ENCODE measurements at places on chromosomes 16 and 17.
A peak's percentile ranks its signal among the peaks of the same experiment; 100 is the strongest.

DNA sequence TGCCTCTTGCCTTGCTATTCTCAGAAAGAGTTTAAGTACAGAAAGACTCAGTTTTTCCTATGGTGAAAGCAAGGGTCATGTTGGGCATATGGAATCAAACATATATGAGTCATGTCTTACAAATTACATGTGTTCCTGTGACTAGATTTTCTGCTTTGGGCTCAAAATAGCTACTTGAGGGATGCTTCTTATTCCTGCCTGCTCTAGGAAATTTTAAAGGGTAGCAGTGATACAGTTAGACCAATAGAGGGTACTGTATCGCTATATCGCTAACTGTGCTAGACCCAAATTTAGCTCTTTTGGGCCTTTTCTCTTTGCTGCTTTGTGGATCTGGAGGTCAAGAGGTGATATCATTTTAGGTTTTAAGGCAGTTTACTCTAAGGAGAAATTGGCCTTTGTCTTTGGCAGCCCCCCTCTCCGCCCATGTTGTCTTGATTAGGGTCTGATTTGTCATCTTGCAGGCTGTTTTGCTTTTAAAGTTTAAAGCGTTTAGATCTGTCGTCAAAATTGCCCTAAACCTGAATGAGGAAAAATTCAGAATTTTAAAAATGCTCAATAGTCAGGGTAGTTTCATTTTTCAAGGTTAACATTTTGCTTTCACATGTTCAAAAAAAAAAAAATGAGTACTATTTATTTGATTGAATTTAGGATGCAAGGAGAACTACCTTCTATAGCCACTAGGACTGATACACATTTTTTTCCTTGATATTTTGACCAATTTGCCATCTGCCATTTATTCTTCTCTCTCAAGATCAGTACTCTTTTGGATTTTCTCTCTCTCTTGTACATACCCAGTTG, 8.8 kb downstream of the NFATC3 start:
- DNase-seq, result no peak

- no peak for DNase-seq
Observed at GRCh38 chr17:61504697-61505096, 52.5 kb downstream of the TBX4 start.

DNA sequence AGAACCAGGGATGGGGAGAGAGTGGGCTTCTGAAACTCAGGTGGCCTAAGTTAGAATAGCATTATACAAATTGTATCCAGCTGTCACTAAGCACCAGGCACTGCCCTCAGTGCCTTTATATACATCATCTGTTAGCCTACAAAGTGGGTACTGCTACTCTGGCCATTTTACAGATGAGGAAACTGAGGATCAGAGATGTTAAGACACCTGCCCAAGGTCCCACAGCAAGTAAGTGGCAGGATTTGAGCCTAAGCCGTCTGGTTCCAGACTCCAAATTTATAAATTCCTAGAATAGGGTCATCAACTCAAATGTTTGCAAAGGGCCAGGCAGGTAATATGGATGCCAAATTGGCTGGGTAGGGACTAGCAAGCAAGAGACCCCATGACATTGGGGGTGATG, 2.3 kb downstream of the ORAI3 start:
- no peak for DNase-seq

- DNase-seq, result no peak
Observed at GRCh38 chr17:47727704-47728036, 5.4 kb upstream of the TBX21 start.

GRCh38 chr17:39525801-39526506, 64.7 kb downstream of the CDK12 start:
- DNase-seq, result no peak

DNA sequence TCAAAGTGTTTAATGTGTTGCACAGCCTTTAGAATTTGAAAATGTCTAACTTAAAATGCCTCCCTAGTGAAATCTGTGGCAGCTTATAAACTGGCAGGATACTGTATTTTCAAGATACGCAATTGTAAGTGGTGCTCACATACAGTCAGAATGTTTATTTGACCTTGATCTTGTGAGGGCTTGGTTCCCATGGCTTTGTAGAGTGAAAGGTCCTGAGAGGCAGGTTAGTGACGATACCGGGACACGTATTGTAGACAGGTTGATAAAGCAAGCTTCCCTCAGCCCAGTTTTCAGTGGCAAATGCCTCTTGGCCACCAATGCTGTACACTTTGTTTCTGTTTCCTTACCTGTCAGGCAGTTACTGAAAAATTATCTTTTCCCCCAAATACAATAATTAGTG, 426.6 kb downstream of the MAF start:
- no peak for DNase-seq

DNA sequence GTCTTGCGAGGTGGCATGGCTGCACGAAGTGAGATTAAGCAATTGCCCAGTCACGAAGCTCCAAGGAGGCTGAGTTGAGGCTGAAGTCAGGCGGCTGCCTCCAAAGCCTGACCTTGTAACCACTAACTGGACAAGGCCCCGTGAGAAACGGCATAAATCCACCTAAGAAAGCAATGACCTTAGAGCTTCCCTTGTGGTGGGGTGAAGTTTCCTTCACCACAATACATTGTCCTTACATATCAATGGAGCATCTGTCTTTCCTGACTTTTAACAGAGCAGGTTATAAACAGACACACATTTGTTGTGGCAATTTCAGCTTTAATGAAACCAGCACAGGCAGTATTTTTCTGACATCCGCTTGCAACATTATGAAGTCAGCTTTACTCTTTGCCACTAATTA, 2.5 kb upstream of the MED9 start:
- DNase-seq, result no peak

- DNase-seq, result no peak
Observed at GRCh38 chr16:26995522-26995921, 71.2 kb upstream of the C16orf82 start.

- no peak for DNase-seq
Observed at GRCh38 chr16:64363039-64363438, 758.8 kb downstream of the CDH11 start.

DNA sequence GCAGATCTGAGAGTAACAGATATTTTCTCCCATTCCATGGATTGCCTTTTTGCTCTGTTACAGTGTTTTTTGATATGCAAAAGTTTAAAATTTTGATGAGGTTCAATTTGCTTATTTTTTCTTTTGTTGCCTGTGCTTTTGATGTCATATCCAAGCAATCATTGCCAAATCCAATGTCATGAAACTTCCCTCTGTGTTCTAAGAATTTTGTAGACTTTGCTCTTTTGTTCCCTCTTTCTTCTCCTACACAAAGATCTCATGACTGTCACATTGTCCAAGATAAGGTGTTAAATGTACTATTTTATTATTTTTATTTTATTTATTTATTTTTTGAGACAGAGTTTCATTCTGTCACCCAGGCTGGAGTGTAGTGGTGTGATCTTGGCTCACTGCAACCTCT, 18.9 kb upstream of the KCNH6 start:
- DNase-seq, result no peak

DNA sequence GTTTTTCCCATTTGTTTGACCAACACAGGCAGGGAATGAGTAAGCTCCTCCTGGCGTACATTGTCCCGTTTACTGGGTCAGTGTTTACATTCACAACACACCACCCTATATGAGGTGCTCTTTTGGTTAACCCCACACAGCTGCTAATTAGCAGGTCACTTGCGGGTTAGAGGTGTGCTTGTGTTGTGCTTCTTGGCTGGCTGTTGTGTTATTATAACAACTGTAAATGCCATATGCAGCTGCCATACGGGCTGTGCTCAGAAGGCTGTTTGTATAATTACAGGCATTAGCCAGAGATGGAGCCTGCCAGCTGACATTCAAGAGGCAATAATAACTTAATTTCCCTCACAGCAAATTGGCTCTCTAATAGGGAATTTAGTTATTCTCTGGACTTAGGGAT, 205.1 kb upstream of the ELAC2 start:
- no peak for DNase-seq

DNA sequence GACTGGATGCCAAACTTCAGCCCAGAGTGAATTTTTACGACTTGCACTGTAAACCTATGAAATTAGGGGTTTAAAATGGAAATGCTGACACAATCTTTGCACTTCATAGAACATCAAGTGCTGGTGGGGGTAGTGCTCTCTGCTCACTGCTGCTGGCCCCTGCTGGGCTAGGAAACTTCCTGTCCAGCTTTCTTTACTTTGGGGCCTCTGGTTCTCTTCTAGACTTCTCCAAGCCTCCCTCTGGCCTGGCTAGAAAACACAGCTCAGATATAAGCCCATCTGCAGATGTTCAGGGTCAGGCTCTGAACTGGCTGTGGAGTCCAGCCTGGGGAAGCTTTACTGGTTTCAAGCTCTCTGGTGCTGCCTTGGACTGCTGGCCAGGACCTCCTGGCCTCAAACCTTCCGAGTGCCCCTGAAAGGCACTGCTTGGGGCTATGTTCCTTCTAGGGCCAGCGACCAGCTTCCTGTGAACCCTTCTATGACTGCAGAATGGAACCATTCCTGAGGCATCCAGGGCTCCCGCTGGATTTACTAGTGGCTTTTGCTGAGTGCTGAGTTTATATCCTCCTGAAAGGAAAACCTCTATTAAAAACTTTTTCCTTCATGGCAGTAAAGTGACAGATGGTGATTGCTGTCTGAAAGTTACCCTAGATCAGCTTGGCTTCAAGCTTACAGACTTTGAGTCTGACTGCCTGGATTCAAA, 59.4 kb downstream of the TBX4 start:
- DNase-seq, result no peak

- DNase-seq, result no peak
Observed at GRCh38 chr16:28072087-28072486, 8.6 kb upstream of the GSG1L start.

- DNase-seq, result no peak
Observed at GRCh38 chr17:75590849-75591721, 3.5 kb downstream of the MYO15B start.

DNA sequence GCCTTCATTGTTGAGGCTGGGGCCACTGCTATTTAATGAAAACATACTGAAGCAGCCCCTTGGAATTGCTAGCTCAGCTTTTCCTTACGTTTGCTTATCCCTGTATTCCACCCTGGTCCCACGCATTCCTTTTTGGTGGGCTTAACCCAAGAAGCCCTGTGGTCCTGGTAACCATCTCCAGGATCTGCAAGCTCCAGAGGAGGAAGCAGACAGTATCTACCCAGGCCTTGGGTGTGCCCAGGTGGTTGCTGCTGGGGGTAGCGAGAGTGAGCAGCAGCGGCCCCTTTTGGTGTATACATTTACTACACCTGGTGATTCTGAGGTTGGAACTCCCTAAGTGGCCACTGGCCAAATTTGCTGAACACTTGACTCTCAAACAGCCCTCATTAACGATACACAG, 97.7 kb downstream of the CBLN1 start:
- no peak for DNase-seq

- DNase-seq, result no peak
Observed at GRCh38 chr17:2232244-2232638, 71.3 kb downstream of the SMG6 start.

- DNase-seq, result peak; percentile 57
Observed at GRCh38 chr16:69396187-69397061, 10.6 kb upstream of the TERF2 start.

- DNase-seq, result no peak
Observed at GRCh38 chr17:82696916-82697807, 1.3 kb downstream of the RAB40B start.

DNA sequence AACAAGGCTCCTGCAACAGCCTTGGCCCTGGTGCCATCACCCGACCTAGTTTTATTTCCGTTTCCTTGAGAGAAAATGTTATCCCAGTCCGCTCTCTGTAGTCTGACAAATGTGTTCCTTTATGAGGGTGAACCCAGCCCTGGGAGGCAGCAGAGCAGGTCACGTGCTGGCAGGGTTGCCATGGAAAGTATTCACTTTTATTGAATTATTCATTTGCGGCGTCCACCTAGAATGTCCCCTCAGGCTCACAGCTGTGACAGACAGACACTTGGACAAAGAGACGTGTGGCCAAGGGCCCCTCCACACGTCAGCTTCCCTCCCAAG, 90.0 kb downstream of the WSCD1 start:
- DNase-seq, result no peak

- DNase-seq, result no peak
Observed at GRCh38 chr16:23339787-23340186, 37.7 kb downstream of the SCNN1B start.

- no peak for DNase-seq
Observed at GRCh38 chr16:72935896-72936295, 112.0 kb downstream of the ZFHX3 start.

DNA sequence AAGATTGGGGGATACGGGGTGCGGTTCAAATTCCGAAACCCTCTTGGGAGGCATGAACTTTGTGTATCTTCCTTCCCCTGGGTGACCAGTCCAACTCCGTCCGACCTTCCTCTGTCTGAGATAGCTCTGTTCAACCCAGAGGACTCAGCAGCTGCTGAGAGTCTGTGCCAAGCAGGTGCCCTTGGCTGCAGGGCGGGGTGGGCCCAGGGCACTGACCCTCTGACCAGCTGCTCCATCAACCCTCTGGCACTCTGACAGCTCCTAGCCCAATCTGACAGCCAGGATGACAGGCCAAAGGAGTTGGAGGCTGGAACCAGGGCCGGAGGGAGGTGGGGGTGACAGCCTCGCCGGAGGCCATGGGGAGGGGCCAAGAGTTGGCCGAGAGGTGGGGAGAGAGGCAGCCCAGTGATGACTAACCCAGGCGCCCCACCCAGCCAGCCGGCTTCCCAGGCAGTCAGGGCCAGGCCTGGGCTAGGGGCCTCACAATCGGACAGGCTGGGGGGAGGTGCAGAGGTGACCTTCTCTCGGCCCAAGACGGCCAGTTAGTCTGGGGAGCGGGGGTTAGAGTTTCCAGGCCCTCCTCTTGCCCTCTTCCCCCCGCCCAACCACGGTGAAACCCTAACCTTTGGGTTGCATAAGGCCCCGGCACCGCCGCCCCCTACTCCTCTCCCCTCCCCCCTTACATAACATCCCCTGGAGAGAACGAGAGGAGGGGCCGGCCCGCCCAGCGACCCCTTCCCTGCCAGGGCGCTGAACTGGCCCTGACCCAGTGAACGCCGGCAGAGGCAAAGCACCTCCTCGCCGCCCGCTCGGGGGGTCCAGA, 5.0 kb upstream of the TLCD2 start:
- DNase-seq, result no peak

DNA sequence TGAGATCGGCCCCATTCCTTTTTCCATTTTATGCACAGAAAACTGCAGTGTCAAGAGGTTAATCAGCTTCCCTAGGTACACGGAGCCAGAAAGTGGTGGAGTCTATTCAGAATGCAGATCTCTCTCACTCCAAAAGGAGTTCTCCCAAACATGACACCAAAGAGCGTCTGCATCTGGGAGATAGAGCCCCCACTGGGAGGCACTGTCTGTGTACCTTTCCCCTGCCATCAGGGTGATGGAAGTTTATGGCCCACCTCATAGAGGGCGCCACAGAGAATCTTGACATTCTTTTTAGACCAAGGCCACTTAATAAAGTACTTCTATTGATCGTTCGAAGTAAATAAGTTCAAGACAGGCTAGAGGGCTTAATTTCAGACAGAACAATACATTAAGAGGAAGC, 493.7 kb upstream of the ERCC4 start:
- DNase-seq, result no peak

- no peak for DNase-seq
Observed at GRCh38 chr17:41687828-41688640, 651 bp upstream of the EIF1 start.

GRCh38 chr16:3789375-3790099, 72.2 kb upstream of the TRAP1 start:
- no peak for DNase-seq

GRCh38 chr17:50544516-50544915, 2.5 kb upstream of the SPATA20 start:
- no peak for DNase-seq
